ENCODE measurements at places on chromosomes 2 and 18. TPM values are rescaled to one million over a fixed set of nuclear protein-coding genes. Genes with fewer than 3 reads are reported as not detected.

SCN7A gene
- total RNA-seq, result not detected

CYP1B1 gene
- total RNA-seq, result 0.50 TPM

DTNA gene
- total RNA-seq, result 6.9 TPM

PRKAG3 gene
- total RNA-seq, result not detected
